ENCODE measurements at places on chromosomes 2 and 18.

- peak; percentile 10 for DNase-seq
These were observed 138.0 kb downstream of the AKAIN1 start for GRCh38 chr18:5058768-5059695.

GRCh38 chr2:211867845-211868451 is 670.7 kb downstream of the ERBB4 start:
- peak; percentile 7 for DNase-seq

DNA sequence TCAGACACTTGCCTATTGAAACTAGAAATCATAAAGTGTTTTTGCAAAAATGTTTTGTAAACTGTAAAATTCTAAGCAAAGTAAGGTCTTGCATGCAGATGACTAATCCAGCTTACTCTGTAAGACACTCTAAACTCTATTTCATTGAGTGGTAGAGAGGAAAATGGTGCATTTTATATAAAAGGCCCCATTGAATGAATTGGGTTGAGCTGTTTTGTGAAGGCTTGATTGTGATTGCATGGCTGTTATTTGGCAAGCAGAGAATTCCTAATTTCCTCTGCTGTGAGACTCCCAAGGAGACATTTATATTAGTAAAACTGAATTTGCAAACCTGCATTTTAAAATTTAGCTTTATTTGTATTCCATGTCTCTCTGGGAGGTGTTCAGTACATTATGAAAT is 234.5 kb downstream of the PARD3B start:
- no peak for DNase-seq

- DNase-seq: no peak
These were observed 36.6 kb downstream of the CAMKMT start for GRCh38 chr2:44398243-44398897.

GRCh38 chr2:74415762-74416395 is 5.5 kb downstream of the C2orf81 start:
- no peak for DNase-seq

GRCh38 chr2:26574900-26575560 is 66.1 kb downstream of the CIB4 start:
- DNase-seq: no peak

DNA sequence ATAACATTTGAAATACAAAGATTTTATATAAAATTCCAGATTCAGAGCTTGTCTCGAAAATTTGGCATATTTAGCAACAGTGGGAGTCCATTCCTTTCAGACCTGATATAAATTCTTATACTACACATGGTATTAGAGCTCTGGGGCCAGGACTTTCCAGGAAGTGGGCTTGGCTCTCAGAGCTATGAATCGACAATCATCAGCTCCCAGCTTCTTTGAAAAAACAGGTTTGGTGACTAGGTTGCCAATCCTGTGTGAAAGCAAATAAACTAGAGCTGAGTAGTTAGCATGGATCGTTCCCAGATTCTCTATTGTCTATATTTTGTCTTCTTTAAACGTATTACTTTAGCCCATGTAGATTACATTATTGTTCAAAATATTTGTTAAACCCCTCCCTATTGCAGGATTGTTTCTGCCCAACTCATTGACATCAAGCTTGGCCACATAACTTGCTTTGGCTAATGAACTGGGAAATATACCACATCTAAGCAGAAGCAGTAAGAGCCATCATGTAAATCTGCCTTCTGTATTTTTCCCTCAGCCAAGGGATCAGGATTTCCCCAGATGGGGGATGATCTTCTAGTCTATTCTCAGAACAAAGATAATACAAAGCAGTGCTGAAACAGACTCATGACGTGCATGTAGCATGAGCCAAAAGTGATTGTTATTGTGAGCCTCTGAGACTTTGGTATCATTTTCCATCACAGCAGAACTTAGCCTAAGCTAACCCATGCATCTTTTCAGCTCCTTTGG is 105.4 kb downstream of the KCNH7 start:
- no peak for DNase-seq

DNA sequence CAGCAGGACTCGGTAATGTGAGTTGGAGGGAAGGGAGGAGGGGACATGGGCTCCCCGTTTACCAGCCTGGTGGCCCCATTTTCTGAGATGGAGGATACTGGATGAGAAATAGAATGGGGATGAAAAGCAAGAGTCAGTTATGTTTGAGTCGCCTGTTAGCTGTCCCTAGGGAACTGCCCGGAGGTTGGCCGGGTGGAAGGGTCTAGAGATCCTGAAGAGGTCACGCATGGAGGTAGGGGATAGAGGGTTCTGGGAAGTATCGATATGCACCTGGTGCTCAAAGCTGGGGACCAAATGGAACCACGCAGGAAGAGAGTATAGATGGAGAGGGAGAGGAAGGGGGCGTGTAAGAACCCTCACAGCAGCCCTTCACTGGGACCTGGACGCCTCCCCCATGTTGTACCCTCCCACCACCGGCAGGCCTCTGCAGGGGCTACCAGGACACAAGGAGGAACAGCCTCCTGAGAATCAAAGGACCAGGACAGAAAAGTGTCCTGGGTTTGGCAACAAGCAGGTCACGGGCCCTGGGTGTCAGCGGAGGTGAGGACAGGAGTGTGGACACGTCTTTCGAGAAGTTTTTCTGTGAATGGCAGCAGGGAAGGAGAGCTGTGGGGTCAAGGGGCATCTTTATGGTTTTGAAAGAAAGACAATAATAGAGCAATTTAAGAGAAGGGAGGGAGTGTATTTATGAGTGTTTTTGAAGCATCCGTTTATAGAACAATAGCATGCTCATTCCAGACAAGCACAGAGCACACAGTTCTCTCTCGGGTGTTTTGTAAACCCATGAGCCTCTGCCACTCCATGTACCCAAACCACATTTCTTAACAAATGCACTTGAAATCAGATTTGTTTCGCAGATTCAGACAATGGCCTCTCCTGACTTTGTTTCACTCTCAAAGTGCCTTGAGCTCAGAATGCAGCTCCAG is 132.2 kb downstream of the SMAD7 start:
- DNase-seq: no peak

- no peak for DNase-seq
These were observed 166.7 kb downstream of the TCF4 start for GRCh38 chr18:55421308-55421614.

DNA sequence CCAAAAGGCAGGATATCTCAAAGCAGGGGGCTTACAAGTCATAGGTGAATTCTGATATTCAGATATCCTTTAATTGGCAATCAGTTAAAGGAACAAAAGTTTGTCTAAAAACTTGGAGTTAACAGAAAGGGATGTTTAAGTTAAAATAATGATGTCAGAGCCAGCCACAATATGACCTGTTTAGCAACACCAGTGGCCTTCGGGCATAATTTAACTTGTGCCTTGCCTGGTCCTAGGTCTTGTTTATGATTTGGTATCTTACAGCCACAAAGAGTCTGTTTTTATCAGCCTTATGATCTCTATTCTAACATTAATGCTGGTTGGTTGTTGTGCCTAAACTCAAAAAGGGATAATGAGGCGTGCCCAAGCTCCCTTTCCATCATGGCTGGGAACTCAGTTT is 252.9 kb downstream of the RNF152 start:
- no peak for DNase-seq

GRCh38 chr2:48600204-48600813 is 17.3 kb upstream of the GTF2A1L start:
- peak; percentile 63 for DNase-seq

GRCh38 chr2:74500578-74500946 is 1.2 kb upstream of the LBX2 start:
- no peak for DNase-seq

- DNase-seq: no peak
These were observed 41.1 kb downstream of the FAM124B start for GRCh38 chr2:224360801-224361251.

DNA sequence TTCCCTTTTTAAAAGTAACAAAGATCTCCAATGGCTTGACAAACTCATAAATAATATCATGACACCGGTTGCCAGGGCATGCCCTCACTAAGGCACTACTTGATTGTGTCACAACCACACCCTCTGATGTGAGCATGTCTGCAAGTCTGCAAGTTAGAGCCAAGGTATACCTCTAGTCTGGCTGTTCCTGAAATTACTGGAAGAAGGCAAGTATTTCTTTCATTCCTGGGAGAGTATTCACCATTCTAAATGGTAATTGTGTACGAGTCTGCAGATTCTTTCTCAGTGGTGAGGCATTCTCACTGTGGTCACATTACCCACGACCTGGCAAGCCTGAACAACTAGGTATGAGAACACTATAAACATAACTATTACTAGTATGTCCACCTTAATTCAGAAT is 25.7 kb upstream of the RNU4ATAC start:
- DNase-seq: no peak

DNA sequence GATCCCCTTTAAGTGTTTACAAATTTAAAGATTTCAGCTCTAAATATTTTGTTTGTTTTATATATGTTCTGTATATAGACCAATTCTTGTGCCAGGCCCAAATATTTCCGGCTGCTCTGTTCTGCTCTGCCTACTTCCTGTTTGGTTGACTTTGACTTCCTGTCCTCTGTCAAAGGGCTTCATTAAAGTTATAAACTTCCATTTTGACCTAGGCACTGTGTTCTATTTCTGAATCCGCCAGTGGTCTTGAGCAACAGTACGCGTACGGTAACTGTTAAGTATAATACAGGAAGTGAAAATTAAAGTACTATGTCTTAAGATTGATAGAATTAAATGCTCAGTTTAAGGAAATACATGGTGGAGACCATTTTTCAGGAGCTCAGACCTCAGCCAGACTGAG is 13.5 kb upstream of the REL start:
- peak; percentile 96 for DNase-seq
